ENCODE measurements at places on chromosomes 7 and 10.

- DNase-seq = no peak
Observed at GRCh38 chr10:125699562-125700143, 16.7 kb upstream of the TEX36 start.

DNA sequence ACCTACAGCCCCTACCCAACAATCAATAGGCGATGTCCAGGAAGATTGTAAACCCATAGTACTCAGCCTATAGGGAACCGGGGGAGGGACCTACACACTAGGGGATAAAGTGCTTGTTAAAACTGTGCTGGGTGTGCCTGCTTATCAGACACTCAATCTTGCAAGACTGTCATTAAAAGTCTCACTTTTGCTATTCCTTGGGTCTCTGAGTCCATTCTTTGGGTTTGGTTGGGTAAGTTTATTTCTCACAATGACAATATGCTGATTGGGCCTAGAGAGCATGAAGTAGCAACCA, 45.6 kb downstream of the PTPRE start:
- no peak for DNase-seq

DNA sequence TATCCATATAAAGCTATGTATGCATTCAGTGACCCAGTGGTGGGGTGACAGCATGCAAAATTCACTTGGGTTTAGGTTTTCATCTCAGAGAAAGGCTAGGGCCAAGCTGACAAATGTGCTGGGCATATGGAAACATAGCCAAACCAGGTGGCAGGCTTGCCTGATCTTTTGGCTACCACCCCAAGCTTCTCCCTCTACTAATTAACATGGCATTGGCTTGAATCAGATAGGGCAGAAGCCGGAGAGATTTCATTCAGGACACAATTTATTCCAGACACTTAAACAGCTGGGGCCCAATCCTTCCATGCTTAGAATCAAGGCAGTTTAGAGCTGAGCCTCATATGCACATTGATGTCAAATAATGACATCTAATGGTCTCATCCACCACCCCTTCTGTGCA, 95.5 kb upstream of the AGK start:
- no peak for DNase-seq

DNA sequence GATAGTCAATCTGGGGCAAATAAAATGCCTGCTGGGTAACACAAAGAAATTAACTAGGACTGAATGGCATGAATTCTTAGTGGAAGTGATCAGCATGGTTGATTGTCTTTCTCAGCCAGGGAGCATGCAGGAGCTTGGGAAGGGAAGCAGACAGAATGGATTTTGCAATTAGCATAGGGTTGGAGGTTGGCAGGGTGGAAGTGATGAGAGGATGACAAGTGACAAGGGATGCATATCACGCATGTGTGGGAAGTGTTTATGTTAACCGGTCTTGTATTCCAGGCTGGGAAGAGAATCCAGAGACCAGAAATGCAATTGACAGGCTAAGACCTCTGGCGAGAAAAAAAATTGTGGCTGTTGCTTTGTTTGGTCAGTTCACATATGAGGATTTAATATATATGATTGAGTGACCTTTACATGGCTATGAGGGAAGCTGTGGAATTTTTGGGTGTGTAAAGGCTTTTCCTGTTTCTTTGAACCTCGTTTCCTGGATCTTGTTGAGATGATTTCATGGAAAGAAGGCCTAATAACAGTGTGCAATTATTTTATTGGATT, 8.3 kb downstream of the MDFIC start:
- DNase-seq = no peak

DNA sequence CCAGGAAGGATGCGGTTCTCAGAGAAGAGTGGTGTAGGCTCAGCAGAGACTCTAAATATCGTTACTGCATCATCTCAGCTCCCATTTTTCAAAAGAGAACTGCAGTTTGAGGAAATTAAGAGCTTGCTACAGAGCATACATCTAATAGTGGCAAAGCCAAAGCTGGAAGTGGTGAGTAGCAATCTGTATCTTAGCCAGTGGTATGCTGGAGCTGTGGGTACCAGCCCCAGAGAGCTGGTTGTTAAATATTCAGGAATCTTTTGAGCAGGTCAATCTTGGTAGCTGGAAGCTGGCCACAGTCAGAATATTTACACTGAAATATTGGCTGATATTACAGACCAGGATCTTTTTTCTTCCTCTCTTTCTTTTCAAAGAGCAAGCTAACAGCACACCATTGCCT, 88.4 kb upstream of the STEAP1B start:
- no peak for DNase-seq

DNA sequence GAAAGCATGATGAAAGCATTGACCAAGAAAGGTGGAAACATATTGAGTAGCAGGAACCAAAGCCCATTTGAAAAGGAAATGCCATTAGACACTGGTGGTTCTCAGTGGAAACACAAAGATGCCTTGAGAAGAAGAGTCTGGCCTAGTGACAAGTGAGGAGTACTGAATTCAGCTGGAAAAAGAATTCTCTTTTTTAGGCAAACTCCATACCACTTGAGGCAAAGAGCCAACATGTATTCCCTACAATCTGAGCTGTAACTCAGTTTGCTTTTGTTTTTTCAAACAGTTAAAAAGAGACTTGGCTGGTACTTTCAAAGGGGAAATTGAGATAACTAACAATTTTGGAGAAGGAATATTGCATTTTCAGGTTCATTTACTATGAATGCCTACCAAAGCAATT, 624.0 kb downstream of the NRG3 start:
- no peak for DNase-seq

DNA sequence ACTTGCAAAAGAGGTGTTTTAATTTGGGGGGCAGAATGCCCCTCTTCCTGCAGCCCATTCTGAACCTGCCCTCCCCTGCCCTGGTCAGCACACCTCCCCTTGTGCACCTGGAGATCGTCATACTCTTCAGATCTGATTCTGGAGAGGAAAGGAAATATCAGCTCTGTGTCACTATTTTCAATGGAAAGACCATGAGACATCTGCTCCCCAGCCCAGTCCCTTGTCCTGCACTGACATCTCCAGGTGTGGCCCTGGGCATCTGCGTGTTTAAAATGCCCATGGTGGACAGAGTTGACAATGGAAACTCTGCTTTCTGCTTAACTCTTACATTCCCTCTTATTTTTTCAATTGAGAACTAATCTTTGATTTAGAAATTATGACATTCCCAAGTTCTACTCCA, 41.6 kb upstream of the RASGEF1A start:
- no peak for DNase-seq

DNA sequence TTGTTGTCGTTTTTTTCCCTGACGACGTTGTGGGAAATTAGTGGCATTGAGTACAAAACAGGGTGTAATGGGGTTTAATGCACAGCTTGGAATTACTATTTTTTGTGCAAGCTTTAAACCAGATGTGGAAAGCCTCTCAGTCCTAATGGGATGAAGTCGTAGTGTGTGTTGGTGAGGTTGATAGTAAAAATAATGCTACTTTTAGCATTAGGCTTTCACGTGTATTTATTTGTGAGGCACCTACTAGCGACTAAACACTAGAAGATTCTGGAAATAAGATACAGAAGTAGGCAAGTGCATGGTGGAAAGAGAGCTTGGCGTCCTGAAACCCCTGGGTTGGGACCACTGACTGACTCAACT, 588 bp upstream of the ORC5 start:
- DNase-seq = no peak

DNA sequence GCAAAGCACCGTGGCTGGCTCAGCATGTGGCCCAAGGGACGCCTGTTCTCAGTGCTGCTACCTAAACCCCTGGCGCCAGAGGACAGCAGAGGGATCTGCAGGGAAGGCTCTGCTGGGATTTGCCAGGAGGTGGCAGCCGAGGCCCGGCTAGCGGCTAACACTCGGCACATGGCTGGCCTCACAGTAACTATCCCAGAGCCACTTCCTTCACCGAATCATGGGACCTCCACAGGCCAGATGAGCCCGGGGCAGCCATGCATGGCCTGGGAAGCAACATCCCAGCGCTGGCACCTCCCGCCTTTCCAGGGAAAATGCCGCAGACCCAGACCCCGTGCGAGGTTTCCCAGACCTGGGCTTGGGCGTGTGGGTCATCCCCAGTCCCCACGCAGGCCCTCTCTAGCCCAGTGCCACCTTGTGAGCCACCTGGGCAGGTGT, 36.4 kb downstream of the DPYSL4 start:
- DNase-seq = peak; percentile 57

DNA sequence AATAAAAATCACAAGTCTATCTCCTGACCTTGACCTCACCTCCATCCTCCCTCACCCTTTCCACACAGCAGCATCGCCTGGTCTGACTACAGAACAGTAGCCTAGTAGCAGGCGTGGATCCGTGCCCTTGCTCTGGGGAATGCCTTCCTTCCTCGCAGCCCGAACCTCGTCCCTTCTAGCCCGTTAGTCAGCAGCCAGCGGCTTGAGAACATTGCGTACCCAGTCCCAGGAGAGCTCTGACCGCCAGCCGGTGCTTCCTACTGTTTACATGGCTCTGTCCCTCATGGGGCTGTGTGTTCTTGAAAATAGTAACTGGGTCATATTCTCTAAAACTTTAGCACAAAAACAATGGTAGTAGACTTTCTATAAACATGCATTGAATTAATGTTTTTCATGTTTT, 682.7 kb upstream of the IGFBP3 start:
- no peak for DNase-seq

DNA sequence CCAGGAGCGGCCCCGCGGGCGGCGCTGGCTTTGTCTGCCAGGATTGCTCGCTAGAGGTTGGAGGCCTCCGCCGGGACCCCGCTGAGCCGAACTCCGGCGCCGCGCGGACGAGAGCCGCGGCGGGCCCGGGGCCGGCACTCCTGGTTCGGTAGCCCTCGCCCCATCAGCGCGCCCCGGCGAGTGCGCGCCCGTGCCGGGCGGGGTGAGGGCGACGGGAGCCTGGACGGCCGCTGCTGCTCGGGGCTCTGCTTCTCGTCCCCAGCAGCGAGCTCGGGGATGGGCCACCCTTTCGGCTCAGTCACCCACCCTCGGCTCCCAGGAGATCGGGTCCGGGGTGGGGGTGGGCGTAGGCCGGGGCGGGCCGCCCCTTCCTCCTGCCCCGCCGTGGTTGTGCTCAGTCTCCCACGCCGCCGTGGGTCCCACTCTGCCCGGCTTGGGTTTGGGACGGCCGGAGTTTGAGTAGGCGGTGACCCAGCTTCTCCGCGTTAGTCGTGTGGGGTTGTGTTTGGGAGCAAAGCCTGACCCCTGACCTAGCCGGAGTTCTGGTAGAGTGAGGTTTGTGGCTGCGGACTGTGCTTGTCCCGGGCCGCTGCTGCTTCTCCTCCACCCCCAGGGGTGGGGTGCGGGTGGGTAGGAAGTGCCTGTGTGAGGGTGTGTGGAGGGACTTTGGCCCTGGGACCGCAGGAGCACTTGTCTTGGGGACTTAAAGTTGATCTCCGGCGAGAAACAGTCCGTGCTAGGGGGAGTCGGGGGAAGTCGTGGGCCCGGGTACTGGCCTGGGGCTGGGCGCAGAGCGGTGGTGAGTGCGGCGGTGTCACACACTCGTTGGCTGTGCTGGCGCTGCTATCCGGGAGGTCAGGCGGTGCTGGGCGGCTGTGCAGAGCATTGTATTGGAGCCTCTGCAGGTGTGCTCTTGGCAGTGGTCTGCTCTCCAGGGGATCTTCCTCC, 677 bp downstream of the TSPAN14 start:
- no peak for DNase-seq

DNA sequence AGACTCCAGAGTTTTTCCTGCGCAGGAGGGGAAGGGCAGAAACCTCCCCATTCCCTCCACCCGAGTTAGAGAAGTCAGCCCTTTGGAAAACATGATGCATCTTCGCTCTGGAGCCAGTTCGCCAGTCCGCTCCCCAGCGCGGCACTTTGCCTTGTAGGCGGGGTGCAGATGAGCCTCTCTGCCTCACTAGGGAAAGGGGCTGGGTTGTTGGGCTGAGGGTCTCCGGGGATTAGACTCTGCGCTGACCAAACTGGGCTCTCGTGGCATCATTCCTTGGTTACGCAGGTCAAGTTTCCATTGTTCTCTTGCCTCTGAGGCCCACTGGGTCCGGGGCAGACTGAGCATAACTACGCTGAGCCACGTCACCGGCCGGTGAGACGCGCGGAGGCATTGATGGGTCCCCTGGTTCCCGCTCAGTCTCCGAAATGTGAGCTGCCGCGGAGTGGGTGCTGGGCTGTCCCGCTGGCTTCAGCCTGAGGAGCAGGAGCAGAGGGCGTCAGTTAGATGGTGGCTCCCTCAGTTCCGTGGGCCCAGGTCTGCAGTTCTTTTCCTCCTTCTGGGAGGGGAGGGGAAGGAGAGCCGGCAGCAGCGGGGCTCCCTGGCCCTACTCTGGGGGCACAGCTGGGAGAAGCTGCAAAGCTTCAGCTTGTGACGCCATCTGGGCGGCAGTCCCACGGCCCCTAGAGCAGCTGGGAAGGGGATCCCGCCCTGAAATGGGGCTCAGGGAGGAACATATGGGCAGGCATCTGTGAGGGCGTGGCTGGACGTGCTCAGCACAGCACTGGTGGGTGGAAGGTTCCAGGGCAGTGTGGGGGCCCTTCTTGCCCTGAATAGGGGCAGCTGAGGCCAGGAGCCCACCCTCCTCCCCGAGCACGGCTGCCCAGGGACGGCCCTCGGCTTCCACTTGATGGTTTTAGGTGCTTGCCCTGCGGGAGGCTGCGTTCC, 121.3 kb upstream of the BTBD16 start:
- no peak for DNase-seq

DNA sequence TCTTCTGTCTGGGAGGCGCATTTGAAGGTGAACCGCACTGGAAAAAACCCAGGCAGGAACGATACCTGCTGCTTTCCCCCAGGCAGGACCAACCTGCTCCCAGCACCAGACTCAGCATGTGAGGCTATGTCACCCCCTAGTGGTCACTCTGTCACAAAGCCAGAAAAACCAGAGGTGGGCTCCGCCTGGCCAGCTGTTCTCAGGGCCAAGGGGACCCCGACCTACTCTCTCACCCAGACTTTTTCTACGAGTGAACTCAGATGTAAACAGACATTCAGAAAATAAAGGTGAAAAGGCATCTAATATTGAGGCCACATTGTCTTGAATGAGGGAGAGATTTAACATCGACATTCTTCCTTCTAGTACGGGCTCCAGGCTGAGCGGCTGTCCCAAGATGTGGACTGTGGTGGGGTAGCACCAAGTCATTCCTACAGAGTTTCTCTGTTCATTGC, 117.3 kb downstream of the PRKAG2 start:
- peak; percentile 60 for DNase-seq

- DNase-seq = no peak
Observed at GRCh38 chr10:49751636-49752510, 10.2 kb downstream of the OGDHL start.

DNA sequence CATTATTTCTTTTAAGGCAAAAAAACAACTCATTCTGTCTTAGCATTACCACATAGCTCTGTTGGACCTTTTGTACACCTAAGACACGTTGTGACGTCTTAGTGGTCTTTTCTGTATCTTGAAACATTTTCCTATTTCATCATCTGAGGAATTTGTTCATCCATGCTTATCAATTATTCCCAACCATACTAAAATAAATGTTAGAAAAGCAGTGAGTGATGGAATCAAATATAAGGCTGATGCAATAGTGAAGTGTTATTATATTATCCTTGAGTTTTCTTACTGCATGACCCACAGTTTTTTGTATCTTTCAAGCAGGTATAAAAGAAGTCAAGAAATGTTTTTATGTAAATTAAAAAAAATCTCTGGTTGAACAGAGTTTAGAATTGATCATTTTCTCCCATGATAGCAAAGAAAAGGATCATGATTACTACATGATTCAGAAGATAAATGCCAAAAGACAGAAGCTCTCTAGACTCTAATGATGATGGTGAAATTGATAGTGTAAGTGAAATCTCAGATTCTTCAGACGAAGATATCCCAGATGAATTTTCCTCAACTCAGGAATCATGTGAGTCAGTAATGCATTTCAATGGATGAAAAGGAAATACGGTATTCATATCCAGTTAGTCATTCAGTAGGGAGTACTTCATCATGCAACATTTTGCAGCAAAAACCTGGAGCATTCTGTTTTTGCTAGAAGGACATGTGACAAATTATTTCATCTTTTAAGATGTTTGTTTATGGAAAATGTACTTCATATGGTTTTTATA, 51.4 kb downstream of the CELF2 start:
- no peak for DNase-seq

- DNase-seq = no peak
Observed at GRCh38 chr7:123961771-123962170, 36.7 kb downstream of the SPAM1 start.
